ENCODE measurements at places on chromosomes 11 and 22. TPM values are rescaled to one million over a fixed set of nuclear protein-coding genes. Genes with fewer than 3 reads are reported as not detected.

DNA sequence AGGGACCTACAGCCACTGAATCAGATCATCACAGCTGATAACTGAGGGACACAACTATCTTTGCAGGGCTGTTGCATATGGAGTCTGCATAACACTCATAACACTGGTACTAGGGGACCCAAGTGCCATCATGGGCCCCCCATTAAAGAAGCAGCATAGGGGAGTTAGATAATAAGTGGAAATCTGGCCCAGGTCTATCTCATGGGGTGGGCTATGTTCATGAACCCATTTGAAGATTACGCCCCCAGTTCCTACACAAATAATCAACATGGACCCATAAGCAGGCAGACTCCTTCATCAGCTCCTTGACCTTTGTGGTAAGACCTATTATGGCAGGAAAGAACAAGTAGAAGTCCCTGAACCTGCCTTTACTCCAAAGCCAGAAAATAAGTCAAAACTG is 48.8 kb downstream of the ASCL2 start:
- no peak for DNase-seq
- no peak overlapping the region for H3K27ac ChIP-seq
- no peaks in the 10 kb centered on the region for H3K36me3 ChIP-seq

DNA sequence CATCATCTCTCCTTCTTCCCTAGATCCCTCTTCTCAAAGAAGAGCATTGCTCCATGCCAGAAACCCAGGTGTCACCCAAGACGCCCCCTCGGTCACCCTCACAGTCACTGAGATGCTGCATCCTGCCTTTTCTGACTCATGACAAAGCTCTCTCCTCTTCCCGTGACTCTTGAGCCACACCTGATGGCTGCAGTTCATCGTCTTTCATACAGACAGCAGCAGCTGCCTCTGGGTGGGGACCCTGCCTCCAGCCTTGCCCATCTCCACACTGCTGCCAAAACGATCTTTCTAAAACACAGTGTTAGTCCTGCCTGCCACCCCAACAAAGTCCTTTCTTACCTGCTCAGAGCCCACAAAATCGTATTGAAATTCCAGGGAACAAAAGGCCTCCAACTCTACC is 44.8 kb downstream of the BUD13 start:
- no peaks in the 10 kb centered on the region for H3K27me3 ChIP-seq
- no peaks in the 10 kb centered on the region for H3K36me3 ChIP-seq
- H3K27ac ChIP-seq, result no peak overlapping the region
- H3K4me1 ChIP-seq, result peaks cover 5% of the 10 kb centered on the region
- no peak for DNase-seq
- no peak overlapping the region for H3K4me3 ChIP-seq

GRCh38 chr11:58060535-58060934 is 29.8 kb downstream of the OR6Q1 start:
- no peak for DNase-seq
- H3K4me3 ChIP-seq, result no peak overlapping the region
- no peaks in the 10 kb centered on the region for H3K36me3 ChIP-seq
- no peaks in the 10 kb centered on the region for H3K27me3 ChIP-seq

DNA sequence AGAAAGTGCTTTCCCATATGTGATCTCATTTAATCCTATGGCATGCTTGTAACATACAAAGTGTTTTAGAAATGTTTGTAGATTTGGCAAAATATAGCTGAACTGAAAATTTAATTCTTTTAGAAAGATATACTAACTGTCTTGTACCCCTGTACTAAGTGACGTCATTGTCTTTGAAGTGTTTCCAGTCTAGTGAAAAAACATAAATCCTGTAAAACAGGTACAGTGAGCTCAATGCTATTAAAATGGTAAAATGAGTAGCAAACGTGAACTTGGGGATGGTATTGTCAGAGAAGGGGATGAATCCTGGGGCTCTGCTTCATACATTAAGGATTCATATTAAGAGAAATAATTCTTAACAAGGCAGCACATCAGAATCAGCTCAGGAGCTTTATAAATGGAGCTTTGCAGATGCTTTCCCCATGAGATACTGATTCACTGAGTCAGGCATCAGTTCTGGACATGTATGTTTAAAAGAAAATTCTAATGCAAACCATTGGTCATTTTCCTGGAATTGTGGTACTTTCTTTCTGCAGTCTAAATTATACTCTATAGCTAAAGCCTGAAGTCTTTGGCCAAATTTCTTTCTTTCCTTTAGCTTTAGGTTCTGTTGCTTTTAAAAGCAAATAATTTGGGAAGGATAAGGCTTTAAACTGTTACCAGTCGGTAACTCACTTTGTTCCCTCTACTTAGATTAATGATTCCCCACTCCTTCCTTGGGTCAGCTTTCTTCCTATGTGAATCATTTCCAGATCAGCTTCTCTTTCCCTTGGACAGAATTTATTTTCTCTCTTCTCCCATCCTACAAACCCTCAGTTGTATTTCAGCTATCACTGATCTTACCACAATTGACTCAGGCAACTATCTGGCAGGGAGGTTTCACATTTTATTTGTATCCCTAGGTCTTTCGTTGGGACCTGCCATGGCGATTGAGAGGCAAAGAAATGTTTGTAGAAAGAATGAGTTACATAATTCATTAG is 57.5 kb upstream of the DDI1 start:
- no peak overlapping the region for H3K4me3 ChIP-seq
- no peak for DNase-seq
- H3K4me1 ChIP-seq, result no peaks in the 10 kb centered on the region
- H3K36me3 ChIP-seq, result no peaks in the 10 kb centered on the region

- no peak overlapping the region for H3K27ac ChIP-seq
Observed at GRCh38 chr11:83019888-83020579, 51.7 kb downstream of the RAB30 start.

DNA sequence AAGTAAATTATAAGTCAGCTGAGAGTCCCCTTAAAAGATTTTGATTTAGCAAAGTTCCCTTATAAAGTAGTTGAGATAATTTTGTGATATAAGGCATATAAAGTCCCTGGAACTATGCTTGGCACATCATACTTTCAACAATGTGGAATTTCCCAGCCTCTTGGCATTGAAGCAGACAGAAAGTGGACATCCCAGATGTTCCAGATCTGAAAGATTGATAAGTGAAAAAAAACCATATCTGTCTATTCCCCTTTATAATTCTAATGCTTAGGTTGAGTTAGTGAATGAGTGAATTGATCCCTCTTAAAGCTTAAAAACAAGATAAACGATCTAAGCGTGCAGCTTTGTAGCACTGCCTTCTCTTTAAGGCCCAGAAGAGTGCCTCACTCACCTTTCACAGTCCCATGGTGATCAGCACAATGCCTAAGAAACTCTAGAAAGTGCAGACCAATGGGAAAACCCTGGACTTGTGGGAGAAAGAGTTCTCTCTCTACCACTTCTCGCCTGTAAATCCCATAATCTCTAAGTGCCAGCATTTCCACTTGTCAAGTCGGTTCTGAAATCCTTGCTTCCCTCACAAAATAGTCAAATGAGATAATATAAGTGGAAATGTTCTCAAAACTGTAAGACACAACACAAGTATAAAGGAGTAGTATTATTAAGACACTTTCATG is 17.8 kb downstream of the FIBIN start:
- no peak overlapping the region for H3K27ac ChIP-seq
- H3K4me1 ChIP-seq, result no peaks in the 10 kb centered on the region
- DNase-seq, result no peak
- H3K27me3 ChIP-seq, result no peaks in the 10 kb centered on the region
- H3K4me3 ChIP-seq, result no peak overlapping the region

GRCh38 chr11:6655020-6655789 is 404 bp downstream of the DCHS1 start:
- peak; percentile 37 for DNase-seq
- no peaks in the 10 kb centered on the region for H3K4me1 ChIP-seq
- no peaks in the 10 kb centered on the region for H3K36me3 ChIP-seq
- H3K27me3 ChIP-seq, result no peaks in the 10 kb centered on the region

- no peaks in the 10 kb centered on the region for H3K36me3 ChIP-seq
- peak; percentile 13 for DNase-seq
- H3K4me3 ChIP-seq, result no peak overlapping the region
- peaks cover 19% of the 10 kb centered on the region for H3K4me1 ChIP-seq
Observed at GRCh38 chr22:42202048-42202447, 68.4 kb downstream of the TCF20 start.

DNA sequence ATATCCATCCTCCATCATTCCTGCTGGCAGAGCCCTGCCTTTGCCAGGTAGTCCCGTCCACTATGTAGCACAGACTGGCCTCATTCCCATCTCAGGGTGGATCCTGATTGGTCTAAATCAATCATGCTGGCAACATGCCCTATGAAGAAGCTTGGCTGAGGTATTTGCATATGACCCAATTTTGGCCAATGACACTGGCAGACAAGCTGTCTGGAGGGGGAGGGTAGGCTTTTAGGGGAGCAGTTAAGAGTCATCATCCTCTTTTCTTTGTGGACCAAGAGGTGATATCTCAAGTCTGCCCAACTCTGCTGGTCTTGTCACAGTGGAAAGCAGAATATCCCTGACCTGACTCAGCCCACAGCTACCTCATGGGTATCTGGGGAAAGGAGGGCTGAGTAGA is 5.1 kb downstream of the CCDC89 start:
- no peaks in the 10 kb centered on the region for H3K4me1 ChIP-seq
- no peak overlapping the region for H3K27ac ChIP-seq
- no peak overlapping the region for H3K4me3 ChIP-seq
- H3K27me3 ChIP-seq, result no peaks in the 10 kb centered on the region
- no peak for DNase-seq

GRCh38 chr11:45216901-45217300 is 69.2 kb downstream of the SYT13 start:
- H3K4me3 ChIP-seq, result no peak overlapping the region
- no peak overlapping the region for H3K27ac ChIP-seq
- no peaks in the 10 kb centered on the region for H3K27me3 ChIP-seq
- no peaks in the 10 kb centered on the region for H3K36me3 ChIP-seq
- no peaks in the 10 kb centered on the region for H3K4me1 ChIP-seq

GRCh38 chr11:86473991-86474833 is 99.5 kb downstream of the CCDC81 start:
- H3K4me3 ChIP-seq, result no peak overlapping the region
- DNase-seq, result no peak
- no peaks in the 10 kb centered on the region for H3K27me3 ChIP-seq
- no peaks in the 10 kb centered on the region for H3K36me3 ChIP-seq

DNA sequence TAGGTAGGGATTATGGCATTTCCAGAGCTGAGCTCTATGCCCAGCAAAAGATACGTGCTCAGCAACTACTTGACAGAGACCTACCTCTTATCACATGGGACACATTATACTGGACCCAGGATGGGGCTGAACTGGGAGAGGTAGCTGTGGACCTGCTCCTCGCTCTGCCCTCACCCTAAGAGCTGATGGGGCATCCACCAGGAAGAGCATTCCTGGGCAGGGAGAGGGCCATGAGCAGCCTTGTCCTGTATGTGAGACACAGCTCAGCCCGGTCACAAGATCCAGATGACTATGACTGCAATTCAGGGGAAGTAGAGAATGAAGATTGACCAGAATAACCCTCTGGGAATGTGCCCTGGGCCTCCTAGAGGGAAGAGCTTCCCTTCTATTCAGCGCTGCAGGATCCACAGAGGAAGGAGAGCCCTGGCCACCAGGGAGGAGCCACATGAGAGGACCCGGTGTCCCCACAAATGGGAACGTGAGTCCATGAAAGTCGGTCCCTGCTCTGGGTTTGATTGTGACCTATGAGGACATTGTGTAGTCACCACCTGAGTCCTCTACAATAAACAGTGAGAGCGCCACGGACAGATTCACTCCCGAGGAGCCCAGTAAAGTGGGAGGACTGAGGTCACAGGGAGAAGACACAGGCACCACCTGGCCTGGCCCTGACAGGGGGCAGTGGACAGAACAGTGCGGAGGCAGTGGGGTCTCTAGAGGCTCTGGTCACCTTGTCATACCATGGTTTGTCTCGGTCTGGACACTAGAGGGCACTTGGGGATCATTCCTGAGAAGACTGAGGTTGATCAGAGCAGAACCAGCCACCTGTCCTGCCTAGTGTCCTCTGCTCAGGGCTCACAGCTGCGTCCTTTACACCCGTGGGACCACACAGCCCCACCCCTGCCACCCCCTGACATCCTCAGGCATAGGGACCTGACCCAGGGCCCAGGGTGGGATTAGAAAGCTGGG is 99.5 kb downstream of the ZNF280B start:
- H3K27ac ChIP-seq, result no peak overlapping the region
- no peaks in the 10 kb centered on the region for H3K36me3 ChIP-seq
- H3K27me3 ChIP-seq, result no peaks in the 10 kb centered on the region
- DNase-seq, result no peak
- no peak overlapping the region for H3K4me3 ChIP-seq

GRCh38 chr11:18229501-18229900 is 7.1 kb downstream of the SAA4 start:
- H3K4me3 ChIP-seq, result no peak overlapping the region
- no peak overlapping the region for H3K27ac ChIP-seq
- no peak for DNase-seq
- H3K4me1 ChIP-seq, result no peaks in the 10 kb centered on the region

DNA sequence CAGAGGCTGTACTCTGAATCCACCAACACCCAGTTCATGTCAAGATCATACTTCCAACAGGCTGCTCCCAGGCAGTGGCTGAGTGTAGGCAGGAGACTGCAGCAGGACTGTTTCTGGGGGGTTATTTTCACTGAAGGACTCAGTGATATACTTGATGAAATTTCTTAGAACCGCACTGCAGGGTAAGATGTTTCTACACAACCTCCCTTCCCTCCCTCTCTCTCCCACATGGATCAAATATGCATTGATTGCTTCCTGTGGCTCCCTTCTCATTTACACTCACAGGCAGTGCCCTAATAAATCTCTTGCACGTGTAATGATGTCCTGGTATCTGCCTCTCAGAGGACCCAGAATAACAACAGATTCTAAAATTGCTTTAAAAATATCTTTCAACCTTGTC is 251.3 kb upstream of the CCDC179 start:
- H3K27me3 ChIP-seq, result no peaks in the 10 kb centered on the region
- H3K27ac ChIP-seq, result no peak overlapping the region
- DNase-seq, result no peak
- H3K4me1 ChIP-seq, result no peaks in the 10 kb centered on the region
- no peak overlapping the region for H3K4me3 ChIP-seq
- H3K36me3 ChIP-seq, result no peaks in the 10 kb centered on the region

DNA sequence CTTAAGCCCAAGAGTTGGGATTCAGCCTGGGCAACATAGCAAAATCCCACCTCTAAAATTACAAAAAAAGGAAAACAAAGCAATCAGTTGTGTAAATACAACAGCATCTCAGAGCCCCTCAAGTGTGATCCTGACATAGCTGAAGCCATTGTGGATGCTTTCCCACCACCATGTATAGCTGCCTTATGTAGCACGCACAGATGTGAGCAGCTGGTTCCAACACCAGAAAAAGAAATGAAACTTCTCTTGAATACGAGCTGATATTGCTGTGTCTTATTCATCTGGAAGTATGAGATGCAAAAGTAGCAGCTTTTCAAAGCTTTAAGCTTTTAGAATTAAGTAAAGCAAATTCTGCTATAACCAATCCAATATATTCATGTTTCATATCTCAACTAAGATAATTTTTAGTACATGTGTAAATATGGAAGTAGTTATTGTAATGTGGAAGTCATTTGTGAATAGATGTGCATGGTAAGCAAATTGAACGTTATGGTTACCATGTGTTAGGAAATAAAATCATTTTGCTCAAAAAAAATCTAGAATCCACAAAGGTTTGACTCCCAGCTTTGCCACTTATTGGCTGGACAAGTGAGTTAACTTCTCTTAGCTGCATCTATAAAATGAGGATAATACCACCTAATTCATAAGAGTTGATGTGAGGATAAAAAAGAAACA is 63.2 kb downstream of the SGSM3 start:
- no peak for DNase-seq
- no peak overlapping the region for H3K27ac ChIP-seq
- peaks cover 10% of the 10 kb centered on the region for H3K4me1 ChIP-seq
- H3K27me3 ChIP-seq, result no peaks in the 10 kb centered on the region
- no peak overlapping the region for H3K4me3 ChIP-seq

The UCP3 gene
- 3.8 TPM for total RNA-seq

The SPINDOC gene
- total RNA-seq, result 6.6 TPM

The LDHAL6A gene
- total RNA-seq, result not detected

The CLMP gene
- 0.27 TPM for total RNA-seq

The KCNK4 gene
- total RNA-seq, result not detected

The FAM111B gene
- total RNA-seq, result 0.42 TPM

The MGAT3 gene
- total RNA-seq, result 0.59 TPM

The KRTAP5-8 gene
- total RNA-seq, result not detected

Data from naive thymus-derived CD4-positive, alpha-beta T cell (primary cell).